Activated T-cell treated with anti-CD3 and anti-CD28 coated beads, Interleukin-2, amount 50 U/mL, for 24 hours (primary cell): ENCODE measurements at places on chromosomes 7 and 10.

DNA sequence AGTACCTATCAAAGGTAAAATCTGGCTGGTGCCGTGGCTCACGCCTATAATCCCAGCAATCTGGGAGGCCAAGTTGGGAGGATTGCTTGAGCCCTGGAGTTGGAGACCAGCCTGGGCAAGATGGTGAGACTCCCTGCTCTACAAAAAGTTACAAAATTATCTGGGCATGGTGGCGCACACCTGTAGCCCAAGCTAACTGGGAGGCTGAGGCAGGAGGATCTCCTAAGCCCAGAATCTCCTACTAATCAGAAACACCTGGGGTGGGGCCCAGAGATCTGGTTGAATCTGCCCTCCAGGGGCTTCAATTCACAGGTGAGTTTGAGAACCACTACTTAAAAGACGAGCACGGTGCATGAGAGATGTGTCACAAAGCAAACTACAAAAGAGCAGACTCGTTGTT, 2.4 kb downstream of the PLA2G12B start:
- no peak for DNase-seq

- DNase-seq = no peak
These were observed 575.2 kb downstream of the KCNMA1 start for GRCh38 chr10:77062381-77062780.

DNA sequence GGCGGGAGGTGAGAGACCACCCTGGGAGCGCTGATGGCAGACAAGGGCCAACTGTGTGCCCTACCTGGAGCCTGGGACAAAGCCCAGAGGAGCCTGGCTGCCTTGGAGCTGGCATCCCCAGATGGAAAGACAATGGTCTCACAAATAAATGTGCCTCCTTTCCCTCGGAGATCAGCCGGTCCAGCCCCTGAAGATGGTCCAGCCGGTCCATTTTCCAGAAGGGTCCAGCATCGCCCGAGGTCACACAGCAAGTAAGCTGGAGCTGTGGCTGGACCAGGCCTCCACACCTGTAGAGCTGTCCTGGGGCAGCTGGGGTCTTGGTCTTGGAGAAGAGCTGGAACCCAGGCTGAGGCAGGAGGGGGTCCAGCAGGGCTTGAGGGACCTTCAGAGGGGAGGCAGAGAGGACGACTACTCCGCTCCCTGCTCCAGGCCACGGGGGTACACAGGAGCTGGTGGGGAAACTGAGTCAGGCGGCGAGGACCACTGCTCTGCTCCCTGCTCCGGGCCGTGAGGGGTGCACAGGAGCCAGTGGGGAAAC, 3.6 kb downstream of the ELFN1 start:
- peak; percentile 14 for DNase-seq

GRCh38 chr10:123972481-123973401, 81.1 kb upstream of the CPXM2 start:
- no peak for DNase-seq

DNA sequence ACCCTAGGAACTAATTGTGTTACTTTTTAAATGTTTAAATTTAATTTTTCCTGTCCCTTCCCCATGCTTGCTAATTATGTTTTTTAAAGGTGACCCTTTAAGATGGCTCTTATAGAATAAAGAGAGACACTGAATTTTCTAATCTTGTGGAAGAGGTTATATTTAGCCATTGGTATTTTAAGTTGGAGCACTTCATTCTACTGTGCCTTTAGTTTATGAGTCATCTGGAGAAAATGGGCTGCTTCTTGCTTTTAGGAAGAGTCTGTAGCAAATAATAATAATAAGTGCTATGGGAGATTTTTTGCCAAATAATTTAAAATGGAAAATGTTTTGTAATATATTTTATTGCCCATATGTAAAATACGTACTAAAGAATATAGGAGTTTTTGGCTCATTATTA, 139.7 kb downstream of the ADK start:
- DNase-seq = no peak

DNA sequence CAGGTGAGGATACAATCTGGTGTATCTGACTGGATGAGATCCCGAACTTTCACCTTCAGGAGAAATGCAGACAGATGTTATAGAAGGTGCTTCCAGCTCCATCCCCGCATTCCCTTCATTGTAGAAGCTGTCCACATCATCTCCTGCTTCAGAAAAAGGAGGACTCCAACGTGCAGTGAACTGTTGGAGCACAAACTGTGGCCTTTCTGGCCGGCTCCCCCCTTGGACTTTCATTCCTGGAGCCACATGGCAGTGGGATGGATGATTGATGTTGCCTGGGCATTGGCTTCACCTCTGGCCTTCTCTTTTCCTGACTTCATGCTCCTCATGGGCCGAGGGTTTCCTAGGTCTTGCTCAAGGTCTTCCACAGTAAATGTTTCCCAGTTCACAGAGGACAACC, 29.6 kb upstream of the ZNF273 start:
- DNase-seq = no peak

GRCh38 chr10:46236546-46236887, 50.3 kb upstream of the ANTXRL start:
- no peak for DNase-seq

DNA sequence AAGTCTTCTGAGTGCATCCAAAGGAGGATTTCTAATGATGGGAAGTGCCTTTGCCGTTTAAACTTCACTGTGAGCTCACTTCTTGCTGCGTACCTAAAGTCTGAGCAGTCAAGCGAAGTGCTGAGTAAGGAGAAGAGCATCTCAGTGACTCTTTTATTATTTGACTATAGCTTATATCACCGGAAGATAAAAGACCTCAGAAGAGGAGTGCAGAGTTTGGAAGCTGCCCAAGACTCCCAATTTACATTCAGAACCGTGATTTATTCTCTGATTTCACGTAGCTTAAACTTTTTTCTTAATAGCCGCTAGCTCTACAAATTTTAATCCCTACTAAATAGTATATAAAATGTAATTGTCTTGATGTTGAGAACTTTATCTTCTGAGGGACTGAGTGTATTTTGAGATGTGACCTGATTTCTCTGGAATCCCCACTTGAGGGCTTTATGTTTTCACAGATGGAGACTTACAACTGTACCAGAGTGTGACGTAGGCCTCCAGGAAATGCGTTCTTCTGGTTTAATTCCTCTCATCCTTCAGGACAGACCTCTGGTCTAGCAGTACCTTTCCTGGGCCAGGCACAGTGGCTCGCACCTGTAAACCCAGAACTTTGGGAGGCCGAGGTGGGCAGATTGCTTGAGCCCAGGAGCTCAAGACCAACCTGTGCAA, 51.1 kb downstream of the CAMK1D start:
- no peak for DNase-seq

DNA sequence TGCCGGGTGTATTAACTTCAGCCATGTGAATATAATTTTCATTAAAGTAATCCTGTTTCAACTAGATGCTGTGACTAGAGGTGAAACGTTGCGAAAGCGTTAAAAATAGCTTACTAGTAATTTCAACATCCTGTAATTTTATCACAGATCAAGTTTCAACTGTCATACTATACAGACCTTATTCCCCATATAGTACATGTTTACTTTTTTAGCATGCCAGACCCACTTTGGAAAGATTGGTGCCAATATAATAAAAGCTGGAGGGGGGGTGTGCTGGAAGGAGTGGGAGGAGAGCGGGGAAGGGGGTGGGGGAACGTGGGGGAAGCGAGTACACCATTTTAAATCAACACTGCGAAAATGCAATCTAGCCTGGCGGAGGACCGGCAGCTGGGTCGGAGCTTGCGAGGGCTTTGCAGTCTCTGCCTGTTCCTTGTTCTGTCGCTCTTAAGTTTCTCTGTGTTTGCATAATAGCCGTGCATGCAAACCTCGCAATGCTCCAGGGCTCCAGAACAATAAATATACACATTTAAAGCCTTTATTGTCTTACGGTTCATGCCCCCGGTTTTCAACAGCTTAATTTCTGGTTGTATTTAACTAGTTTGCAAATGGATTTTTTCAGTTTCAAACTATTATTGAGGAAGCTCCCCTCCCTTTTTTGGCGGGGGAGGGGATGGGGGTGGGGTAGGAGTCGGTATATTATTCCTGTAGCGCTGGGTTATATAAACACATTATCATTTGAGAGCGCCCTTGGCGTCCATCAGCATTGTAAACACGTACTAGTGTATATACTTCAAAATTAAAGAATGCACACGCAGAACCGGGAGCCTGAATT, 1.3 kb upstream of the ARID5B start:
- DNase-seq = peak; percentile 68

GRCh38 chr7:115678086-115678982, 352.2 kb downstream of the TFEC start:
- DNase-seq = no peak

GRCh38 chr10:122124808-122125207, 135.8 kb downstream of the TACC2 start:
- DNase-seq = no peak

GRCh38 chr10:102832987-102833386, 4.2 kb downstream of the CYP17A1 start:
- DNase-seq = no peak

DNA sequence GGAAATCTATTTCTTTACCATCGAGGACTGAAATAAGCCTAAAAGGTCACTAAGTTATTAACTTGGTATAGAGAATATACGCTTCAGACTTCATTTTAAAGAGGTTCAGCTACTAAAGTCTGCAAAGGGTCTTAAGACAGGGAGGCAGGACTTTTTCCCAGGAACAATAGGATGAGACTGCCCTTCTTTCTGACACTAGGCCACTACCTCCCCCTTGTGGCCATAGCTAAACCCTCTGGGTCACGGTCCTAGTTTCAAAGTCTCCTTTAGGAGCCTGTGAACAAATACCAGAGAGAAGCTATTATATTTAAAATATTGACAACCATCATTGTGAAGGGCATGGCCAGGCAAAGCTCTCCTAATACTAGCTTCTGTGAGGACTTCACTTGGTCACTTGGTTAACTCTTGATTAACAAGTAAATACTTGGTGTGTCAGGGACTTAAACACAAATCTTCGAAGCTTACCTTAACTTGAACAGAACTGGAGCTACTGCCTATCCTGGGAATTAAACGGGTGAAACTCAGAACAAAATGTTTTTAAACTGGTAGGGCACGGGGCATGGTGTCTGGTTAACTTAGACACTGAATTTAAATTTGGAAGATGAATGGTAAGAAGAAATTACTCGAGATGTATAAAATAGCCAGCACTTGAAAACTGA, 75.6 kb downstream of the CCDC6 start:
- DNase-seq = no peak

- no peak for DNase-seq
These were observed 150.9 kb downstream of the CPED1 start for GRCh38 chr7:121139427-121139826.

DNA sequence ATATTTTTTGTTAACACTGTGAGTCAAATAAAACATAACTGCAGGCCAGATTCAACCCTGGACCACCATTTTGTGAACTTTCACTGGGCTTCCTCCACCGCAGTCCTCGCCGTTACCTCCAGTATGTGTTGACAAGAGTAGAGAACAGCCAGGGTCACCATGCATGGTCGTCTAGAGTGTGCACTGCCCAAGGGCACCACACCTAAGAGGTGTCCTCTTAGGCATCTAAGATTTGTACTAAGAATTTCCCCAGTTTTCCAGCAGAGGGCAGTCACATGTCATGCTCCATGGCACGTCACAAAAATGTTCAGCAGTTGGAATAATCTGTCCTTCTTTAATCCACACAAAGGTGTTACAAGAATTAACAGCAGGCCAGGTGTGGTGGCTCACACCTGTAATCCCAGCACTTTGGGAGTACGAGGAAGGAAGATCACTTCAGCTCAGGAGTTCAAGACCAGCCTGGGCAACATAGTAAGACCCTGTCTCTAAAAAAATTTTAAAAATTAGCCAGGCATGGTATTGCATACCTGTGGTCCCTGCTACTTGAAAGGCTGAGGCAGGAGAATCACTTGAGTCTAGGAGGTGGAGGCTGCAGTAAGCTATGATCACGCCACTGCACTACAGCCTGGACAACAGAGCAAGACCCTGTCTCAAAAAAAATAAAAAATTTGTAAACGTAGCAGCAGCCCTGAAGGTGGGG, 71.2 kb upstream of the FOXK1 start:
- peak; percentile 54 for DNase-seq

DNA sequence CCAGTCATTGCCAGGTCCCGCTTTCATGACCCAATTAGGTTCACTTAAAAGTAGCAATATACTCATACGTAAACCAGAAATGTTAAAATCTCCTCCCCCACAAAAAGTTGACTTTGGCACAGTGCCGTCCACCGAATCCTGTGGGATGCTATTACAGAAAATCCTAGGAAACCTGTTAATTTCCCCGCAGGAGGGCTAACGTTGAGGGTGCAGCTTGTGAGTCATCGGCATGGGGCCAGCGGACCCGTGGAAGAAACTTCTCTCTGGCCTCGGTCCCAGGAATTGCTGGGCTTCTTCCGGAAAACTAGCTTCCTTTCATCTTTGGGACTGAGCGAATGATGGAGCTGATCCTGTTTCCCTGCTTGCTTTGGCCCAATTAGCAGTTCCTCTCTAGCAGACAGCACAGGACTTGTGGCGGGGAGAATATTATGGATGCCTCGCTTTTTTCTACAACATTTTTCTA, 13.5 kb downstream of the CRYGN start:
- peak; percentile 15 for DNase-seq

GRCh38 chr10:77297393-77297739, 340.2 kb downstream of the KCNMA1 start:
- DNase-seq = no peak

DNA sequence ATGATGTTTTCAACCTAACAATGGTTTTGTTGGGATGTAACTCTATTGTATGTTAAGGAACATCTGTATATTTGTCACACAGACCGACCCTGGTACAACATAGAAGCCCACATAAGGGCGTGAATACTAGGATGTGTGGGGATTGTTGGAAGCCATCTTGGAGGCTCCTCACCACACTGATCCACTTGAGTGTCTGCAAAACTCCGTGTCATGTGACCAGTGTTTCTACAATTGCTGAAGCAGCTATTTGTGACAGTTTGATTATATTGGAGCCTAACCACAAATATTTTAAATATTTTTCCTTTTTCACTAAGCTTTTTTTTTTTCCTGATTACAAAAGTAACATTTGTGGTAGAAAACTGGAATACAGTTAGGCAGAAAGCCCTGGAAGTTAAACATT, 27.9 kb downstream of the RALA start:
- no peak for DNase-seq

GRCh38 chr7:155276800-155277375, 20.8 kb upstream of the INSIG1 start:
- no peak for DNase-seq

- no peak for DNase-seq
These were observed 127.4 kb upstream of the TEX47 start for GRCh38 chr7:88922944-88923343.

DNA sequence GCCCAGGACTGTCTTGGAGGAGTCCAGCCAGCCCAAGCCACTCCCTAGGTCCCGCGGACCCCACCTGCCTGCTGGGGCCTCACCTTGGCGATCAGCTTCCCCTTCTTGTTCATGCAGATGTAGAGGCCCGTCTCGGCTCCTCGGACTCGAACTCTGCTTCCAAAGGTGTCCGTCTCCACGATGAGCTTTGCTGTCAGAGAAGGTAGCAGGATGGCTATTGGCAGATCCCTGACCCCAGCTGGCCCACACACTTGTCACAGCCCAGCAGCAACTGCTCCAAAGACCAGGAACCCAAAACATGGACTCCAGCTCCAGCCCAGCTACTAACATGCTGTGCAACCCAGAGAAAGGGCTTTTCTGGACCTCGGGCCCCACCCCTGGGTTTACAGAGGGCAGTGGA, 4.5 kb downstream of the FGF8 start:
- DNase-seq = no peak

- DNase-seq = no peak
These were observed 65.2 kb downstream of the ATE1 start for GRCh38 chr10:121862649-121863048.
